ENCODE measurements at places on chromosomes 2 and 18.

DNA sequence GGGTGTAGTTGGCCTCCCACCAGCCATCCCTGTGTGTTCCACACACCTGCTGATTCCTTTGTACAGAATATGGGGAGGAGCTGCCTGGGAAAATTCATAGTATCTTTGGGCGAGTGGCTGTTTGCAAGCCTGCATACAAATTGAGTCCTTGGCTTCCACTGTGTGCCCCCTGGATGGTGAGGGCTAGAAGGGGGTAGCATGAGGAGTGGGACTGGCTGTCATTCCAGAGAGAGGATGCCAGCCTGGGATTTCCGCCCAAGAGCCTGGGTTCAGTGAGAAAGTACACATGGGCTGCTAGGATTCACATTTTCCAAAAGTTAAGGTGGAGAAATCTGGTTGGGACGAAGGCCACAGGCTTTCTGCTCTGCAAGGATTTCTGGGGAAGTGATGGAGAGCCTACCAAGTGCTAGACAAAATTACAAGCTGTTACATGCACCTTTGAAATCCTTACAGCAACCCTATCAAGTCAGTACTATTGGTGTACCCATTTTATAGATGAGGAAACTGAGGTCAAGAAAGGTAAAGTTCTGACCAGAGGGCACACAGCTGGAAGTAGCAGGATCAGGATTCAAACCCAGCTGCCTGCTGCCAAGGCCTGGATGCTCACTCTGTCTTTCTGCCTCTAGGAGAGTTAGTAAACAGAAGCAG lies 606 bp upstream of the TOGARAM2 start:
- DNase-seq: no peak

DNA sequence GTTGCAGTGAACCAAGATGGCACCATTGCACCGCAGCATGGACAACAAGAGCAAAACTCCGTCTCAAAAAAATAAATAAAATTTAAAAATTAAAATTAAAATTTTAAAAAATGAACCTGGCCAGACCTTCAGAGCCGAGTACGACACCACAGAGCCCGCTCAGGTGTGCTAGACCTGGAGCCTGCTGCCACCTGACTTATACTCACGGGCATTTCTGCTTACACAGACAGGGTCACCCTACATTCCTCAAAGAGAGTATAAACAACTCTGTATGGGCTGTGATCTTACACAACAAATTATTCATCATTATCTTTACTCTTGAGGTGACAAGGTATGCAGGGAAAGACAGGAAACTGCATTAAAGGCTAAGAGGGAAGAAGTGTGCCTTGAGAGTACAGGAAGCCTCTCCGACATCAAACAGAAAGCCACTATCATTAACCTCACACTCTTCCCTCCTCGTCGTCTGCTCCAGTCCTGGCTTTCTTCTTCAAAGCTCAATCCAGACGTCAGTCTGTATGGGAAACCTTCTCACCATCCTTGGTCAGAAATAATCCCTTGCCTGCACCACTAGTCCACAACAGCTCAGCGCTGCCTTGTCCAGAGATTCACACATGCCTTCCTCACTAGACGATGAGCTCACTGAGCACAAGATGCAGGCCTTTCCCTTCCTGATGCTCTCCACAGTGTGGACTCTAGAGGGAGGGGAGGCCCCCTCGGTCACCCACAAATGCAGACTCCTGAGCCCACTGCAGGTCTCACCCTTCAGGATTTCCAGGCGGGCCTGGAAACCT lies 56.2 kb downstream of the UXS1 start:
- no peak for DNase-seq

- DNase-seq: no peak
These were observed 139.7 kb downstream of the MYCN start for GRCh38 chr2:16080071-16080470.

- peak; percentile 80 for DNase-seq
These were observed 73.2 kb upstream of the NCKAP5 start for GRCh38 chr2:133641497-133641896.

DNA sequence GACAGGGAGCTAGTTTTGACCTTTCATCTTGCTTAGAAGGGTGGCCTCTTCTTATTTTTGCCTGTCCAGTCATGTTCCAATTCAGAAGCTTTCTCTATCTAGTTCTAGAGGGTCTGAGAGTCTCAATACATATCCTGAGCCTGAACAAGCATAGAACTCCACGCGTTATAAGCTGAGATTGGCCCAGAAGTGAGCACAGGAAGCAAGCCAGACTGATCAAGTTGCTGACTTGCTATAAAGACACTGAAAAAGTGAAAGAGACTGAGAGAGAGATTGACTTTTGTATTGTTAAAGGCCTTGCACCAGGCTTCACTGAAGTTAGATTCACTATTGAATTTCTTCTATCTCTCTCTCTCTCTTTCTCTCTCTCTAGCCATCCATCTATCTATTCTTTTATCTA lies 142.7 kb upstream of the DOCK10 start:
- DNase-seq: no peak

- no peak for DNase-seq
These were observed 99.8 kb upstream of the YPEL5 start for GRCh38 chr2:30046979-30047378.

GRCh38 chr2:166614029-166614428 lies 120.0 kb upstream of the SCN7A start:
- no peak for DNase-seq

- DNase-seq: peak; percentile 38
These were observed 104.5 kb downstream of the EPHA4 start for GRCh38 chr2:221467610-221468009.

DNA sequence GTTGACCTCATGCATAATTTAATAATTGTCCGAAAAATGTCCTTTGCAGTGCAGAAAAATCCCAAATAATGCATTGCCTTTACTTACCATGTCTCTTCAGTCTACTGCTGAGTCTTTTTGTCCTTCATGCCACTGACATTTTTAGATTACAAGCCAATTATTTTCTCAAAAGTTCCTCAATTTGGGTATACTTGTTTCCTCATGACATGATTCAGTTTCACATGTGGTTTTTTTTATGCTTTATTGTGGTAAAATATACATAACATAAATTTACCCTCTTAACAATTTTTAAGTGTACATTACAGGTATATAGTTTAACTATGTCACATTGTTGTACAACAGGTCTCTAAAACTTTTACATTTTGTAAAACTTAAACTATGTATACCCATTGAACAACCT lies 81.0 kb downstream of the EPC2 start:
- DNase-seq: no peak

DNA sequence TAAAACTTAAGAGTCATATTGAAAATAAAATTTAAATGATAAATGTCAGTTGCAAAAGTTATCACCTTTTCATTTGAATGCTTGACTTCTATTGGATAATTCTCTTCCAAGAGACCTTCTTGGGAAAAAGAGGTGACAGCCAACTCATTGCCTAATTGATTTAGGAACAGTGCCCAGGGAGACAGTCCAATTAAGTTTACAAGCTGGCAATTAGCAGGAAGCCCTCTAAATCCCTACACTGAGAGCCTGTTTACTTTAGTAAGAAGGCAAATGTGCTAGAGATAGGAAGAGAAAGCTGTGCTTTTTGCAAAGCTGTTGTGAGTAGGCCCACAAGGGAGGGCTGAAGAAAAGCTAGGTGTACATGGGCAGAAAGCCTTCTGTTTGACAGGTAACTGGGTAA lies 189.1 kb downstream of the WDPCP start:
- no peak for DNase-seq

GRCh38 chr18:52995875-52996274 lies 655.9 kb downstream of the DCC start:
- DNase-seq: no peak

DNA sequence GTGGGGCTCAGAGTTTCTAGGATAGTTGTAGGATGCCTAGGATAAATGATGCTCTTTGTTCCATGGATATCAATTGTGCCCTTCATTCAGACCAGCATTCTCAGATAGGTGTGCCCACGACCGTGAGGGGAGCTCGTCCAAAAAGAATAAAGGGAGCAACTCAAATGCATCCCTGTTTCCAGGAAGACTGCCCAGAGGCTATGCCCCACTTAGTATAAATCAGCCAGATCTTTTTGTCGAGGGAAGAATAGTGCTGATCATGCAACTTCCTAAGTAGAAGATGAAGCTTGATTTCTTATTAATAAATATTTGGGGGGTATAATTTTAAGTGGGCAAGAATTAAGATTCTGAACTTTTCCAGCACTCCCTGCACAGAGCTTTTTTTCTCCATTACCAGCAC lies 450.2 kb downstream of the ARHGAP15 start:
- DNase-seq: no peak

GRCh38 chr2:173664513-173664910 lies 300.7 kb downstream of the SP3 start:
- no peak for DNase-seq

DNA sequence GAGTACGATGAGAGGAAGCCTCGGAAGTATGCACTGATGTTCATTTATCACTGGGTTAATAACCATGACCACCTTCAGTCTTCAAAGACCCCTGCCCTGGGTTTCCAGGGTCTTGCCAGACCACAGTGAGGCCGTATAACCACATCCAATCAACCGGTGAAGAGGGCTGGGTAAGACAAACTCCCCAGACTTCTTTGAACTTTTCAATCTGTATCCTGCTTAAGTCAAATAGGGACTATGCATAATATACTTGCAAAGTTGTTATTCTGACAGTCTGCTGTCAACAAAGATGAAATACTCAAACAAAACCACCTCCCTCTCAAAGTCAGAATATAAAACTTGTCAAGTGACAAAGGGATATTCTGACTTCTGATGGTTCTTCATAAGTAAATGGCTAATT lies 54.0 kb downstream of the KLF7 start:
- DNase-seq: no peak

GRCh38 chr2:180652794-180653193 lies 327.6 kb upstream of the UBE2E3 start:
- no peak for DNase-seq

DNA sequence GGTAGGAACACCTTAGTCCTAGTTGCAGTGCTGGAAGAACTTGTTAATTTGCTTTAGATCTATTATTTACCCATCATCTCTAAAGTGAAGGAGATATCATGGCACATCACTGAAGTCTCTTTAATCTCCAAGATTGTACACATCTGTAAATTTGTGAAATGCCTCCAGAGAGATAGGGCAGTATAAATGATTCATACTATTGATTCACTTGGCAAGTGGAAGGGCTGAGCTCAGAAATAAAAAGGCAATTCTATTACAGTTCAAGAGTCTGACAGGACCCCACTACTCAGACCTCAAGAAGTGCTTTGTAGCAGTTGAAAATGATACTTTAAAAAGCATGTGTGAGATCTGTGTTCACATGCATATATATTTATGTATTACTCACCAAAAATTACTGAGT lies 489.3 kb downstream of the DCC start:
- DNase-seq: no peak

DNA sequence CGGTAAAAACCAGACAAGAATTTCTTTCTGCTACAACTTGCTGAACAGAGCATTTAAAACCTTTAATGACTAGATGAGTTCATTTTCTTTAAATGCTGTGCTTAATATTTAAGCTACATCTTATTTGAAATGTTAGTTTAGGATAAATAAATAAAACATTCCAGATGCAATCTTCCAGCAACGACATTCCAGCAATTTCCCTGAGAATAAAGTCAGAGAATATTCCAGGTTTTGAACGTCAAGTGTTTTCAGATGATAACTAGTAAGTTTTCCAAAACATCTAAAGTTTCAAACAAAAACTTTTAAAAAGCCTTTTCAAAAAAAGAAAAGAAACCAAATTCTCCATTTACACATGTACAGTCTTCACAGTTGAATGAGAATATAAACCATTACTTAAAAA lies 104.8 kb downstream of the PPP1R1C start:
- DNase-seq: no peak

DNA sequence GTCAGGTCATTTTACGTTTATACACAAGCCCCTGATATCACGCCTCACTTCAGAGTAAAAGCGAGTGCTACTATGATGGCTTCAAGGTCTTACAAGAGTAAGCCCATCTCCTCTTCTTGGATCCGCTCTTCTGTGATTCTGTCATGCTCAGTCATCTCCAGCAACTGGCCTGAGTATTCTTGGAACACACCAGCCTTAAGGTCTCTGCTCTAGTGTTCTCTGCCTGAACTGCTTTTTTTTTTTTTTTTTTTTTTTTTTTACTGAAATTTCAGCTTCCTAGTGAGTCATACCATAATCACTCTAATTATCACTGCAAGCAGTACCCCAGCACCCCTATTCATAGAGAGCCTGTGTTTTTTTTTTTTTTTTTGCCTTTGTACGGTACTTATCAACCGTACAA lies 1228.9 kb downstream of the CNTNAP5 start:
- no peak for DNase-seq

- DNase-seq: no peak
These were observed 61.8 kb downstream of the COX7A2L start for GRCh38 chr2:42298996-42299754.

DNA sequence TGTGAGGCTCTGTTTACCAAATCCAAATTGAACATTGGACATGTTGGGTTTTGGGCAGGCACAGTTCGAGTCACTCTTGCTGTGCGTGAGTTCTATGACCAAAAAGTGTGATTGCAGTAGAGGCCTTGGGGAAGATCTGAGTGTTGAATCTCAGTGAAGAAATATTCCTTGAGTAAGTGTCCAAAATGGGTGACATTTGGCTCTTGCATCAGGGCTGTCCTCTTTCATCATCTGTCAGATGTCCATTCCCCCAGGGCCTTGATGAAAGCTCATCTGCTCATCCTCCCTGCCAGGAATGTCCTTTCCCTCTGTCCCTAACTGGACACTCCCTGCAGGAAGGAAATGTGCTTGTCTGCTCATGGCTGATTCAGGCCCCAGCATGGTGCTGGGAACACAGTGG lies 6.4 kb upstream of the SFTPB start:
- DNase-seq: no peak

DNA sequence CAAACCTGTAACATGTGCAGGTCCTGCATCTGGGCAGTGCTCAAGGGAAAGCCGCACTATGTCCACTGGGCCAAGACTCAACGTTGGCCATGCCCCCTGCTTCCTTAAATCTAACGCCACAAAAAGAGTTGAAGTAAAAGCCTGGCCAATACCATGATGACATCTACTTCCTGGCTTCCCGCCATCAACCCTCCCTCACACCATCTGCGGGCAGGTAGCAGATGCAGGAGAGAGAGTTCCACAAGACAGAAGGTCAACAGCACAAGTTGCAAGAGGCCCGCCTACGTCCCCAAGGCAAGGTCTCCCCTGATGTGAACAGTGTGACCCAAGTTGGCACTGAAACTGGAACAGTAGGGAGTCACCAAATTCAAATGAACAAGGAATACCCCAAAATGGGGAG lies 48.4 kb downstream of the ABCG8 start:
- no peak for DNase-seq

DNA sequence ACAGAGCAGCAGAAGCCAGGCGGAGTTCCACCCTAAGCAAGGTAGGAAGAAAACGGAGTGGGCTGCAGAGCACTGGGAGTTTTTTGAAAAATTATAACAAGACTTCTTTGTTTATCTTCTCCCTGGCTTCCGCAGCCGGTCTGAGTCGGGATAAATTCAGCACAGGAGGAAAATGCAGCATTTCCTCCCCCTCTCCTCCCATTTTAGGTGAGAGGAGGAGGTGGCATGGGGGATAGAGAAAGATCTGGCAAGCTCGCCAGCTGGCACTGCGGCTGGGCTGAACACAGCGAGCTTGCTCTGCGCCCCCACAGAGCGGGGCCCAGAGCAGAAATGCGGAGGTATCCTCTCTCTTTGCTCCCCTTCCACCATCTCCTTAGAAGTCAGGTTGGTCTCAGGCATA lies 17.7 kb upstream of the CHRNA1 start:
- no peak for DNase-seq

GRCh38 chr2:15517793-15518192 lies 43.3 kb downstream of the NBAS start:
- no peak for DNase-seq
